ENCODE measurements at places on chromosomes 2 and 18.

- DNase-seq = no peak
Observed at GRCh38 chr2:105373344-105373781, 25.5 kb downstream of the FHL2 start.

GRCh38 chr2:21800356-21800755 lies 676.6 kb downstream of the TDRD15 start:
- DNase-seq = no peak

GRCh38 chr18:77099485-77100370 lies 32.9 kb downstream of the MBP start:
- no peak for DNase-seq

DNA sequence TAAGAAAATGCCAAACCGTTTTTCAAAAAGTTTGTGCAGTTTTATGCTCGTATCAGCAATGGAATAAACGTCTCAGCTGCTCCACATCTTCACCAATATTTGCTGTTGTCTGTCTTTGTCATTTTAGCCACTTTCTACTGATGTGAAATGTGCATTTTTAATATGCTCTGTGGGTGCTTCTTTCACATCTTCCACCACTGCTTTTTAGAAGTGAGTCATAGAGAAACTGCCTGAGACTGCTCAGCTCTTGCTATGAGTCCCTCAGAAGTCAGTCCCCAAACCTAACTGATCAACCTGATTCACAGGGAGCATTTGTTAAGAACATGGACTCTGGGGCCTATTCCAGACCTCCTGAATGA lies 41.0 kb upstream of the EPC2 start:
- no peak for DNase-seq

DNA sequence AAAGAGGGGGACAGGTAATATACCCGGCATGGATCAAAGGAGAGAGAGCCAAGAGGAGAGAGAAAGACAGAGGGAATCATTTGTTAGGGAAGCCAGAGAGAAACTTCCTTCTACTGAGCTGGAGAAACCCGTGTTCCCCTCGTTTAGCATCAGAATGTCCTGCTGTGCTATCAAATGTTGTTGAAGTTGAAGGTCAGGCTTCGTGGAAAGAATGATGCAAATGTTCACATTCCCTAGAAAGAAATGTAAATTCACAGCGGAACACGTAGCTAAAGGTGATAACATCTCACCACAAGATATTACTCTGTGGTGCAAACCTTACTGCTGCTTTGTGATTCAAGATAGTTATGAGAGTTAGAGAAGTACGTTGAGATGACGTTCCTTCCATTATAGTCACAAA lies 258.1 kb downstream of the LNPK start:
- no peak for DNase-seq

GRCh38 chr18:42086288-42086687 lies 131.3 kb downstream of the PIK3C3 start:
- no peak for DNase-seq

GRCh38 chr2:131104487-131105155 lies 515 bp upstream of the PLEKHB2 start:
- peak; percentile 16 for DNase-seq

DNA sequence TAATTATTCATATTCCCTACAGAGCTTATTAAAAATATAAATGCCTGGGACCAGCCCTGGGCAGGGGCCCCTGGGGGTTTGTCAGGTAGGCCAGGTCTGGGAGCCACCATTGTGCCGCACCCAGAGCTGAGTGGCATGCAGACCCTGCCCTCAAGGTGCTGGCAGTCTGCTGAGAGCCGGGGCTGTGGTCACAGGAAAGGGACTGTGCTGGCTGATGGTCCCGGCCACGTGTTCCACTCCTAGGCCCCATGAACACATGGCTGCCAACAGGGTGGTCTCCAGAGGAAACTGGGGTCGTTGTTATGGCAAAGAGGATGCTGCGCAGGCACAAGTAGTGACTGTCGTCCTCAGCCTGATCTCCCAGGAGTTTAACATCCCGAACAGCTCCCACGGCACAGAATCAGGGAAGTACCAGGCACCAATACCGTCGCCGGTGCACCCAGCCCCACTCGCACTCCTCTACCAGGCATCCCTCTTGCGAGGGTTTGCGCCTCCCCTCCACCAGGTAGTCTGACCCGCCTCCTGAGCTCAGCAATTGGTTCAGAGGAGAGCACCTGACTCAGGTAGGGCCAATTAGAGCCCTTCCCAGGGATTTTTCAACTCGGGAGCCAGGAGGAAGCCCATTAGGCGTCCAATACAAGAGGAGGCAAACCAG lies 39.2 kb upstream of the BIN1 start:
- no peak for DNase-seq

- DNase-seq = no peak
Observed at GRCh38 chr2:43194121-43194869, 32.1 kb downstream of the ZFP36L2 start.

DNA sequence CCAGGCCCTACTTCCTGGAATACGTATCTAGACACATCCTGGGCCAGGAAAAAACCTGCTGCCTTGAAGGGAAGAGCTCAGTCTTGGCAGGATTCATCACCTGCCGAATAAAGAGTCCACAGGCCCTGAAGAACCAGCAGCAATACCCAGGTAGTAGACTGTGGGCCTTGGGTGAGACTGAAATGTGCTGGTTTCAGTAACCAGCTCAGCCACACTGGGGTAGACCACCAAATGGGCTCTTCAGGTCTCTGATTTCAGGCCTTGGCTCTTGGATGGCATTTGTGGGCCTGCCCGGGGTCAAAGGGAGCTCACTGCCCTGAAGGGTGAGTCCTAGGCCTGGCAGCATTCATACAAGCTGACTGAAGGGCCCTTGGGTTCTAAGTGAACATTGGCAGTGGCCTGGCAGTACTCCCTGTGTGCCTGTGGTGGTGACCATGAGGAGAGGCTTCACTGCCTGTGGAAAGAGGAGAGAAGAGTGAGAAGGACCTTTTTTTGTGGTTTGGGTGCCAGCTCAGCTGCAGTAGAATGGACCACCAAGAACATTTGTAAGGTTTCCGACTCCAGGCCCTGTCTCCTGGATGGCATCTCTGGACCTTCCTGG lies 175.1 kb downstream of the ANKRD30B start:
- DNase-seq = no peak

- no peak for DNase-seq
Observed at GRCh38 chr2:121008975-121009374, 273.3 kb downstream of the GLI2 start.

DNA sequence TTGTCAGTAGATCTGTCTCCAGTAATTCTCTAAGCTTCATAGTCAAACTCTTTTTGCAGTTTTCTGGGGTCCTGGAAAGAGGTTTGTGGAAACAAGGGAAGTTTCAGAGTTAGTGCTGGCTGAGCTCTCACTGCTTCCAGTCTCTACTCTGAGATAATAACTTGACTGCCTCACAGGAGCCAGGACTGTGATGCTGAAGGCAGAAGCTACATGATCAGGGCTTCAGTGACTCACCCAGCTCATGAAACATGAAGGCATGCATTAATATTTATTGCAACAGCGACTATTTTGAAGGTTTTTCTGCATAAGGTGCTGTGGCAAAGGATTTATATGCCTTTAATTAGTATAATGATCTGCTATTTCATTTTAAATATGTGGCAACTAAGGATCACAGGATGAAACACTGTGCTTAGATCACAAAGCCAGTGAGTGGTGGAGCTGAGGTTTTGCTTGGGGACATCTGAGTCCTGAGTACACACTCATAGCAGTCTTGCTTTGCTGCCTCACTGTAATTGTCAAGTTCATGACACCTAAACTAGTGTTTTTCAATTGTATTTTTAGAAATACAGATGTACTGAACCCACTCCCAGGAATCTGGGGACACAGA lies 448.4 kb upstream of the GCFC2 start:
- no peak for DNase-seq

DNA sequence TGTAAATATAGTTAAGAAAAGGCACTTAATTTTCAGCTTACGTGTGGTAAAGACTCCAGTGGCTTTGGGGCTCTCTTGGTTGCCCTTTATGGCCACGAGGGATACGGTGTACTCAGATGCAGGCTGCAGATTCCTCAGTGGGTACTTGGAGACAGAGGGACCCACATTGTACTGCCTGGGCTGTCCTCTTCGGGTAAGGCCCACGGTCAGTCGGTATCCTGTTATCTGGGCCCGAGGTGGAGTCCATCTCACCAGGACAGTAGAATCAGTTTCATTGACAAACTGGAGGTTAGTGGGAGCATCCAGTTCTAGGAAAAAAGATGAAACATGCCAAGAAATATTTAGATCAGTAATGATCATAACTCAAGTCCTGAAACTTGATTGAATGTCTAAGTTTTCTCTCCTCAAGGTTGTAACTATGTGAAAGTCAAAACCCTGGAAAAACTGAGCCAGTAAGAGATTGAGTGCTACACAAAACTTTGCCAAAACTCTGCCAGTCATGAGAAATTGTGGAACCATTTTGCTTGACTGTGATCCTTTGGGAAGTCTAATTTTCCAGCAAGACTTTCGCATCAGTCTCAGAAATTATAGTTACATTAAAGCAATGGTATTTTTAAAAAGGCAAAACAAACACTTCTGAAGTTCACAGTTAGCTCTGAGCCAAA lies 31.4 kb downstream of the FN1 start:
- DNase-seq = no peak

DNA sequence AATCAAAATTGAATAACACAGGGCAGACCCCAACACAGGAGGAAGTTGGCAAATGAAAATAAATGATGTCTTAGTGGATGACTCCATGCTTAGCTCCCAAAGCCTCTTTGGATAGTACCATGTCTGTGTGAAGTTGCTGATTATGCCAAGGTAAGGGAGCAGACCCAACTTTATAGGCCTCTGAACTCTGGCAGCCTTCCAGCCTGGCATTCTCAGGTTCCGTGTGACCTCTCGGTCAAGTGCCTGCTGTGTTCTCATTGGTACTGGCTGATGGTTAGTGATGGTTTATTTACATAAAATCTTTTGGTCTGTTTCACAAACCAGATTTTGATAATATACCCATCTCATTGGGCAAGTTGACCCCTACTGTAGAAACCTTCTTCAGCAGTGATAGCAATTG lies 112.2 kb upstream of the TTC39C start:
- DNase-seq = no peak

GRCh38 chr18:51196118-51196810 lies 1.2 kb downstream of the MEX3C start:
- peak; percentile 65 for DNase-seq

DNA sequence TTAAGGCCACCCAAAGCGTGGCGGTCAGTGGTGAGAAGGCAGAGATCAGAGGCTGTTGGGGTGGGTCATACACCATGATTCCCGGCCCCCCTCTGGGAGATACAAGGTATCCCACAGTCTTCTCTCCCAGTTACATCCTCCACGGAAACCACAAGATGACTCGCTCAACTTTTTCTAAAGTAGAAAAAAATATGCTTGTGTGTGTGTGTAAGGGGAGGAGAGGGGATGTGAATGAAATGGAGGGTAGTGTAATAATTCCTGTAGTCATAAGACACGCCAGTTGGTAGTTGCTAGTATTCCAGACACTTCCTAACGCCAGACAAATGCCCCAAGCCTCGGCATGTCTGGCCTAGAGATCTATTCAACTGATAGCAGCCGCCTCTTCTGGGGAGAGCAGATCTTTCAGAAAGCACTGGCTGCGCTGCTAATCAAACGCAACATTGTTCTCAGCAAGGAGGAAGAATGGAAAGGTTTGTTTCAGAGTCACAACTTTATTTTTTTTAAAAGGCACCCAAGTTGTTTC lies 143.5 kb downstream of the TGIF1 start:
- no peak for DNase-seq

GRCh38 chr2:85421260-85422071 lies 3.0 kb downstream of the SH2D6 start:
- DNase-seq = no peak

GRCh38 chr2:108591163-108591562 lies 56.9 kb downstream of the LIMS1 start:
- DNase-seq = no peak

- no peak for DNase-seq
Observed at GRCh38 chr2:224369028-224369632, 32.8 kb downstream of the FAM124B start.

DNA sequence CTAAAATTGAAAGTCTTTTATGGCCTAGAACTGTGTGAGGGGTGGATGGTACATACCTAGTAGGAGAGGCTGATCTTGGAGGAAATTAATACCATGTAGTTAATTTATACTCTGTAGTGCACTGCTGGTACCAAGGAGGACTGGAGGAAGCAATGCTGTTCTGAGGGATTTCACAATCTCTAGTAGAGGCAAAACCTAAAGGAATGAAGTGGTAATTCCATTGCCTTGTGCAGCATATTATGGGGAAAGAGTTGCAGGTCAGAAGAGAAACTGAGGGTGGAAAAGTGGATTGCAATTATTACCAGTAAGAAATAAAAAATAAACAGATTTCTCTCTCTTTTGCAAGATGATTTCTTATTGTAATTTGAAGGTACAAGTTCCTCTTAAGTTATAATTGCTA lies 2.2 kb downstream of the ABI2 start:
- no peak for DNase-seq

Data from stimulated activated CD8-positive, alpha-beta memory T cell treated with anti-CD3 and anti-CD28 coated beads, Interleukin-2, amount 100 ng/mL, for 48 hours (primary cell).